Daoy (cell line): ENCODE measurements at places on chromosomes 1 and 21.

DNA sequence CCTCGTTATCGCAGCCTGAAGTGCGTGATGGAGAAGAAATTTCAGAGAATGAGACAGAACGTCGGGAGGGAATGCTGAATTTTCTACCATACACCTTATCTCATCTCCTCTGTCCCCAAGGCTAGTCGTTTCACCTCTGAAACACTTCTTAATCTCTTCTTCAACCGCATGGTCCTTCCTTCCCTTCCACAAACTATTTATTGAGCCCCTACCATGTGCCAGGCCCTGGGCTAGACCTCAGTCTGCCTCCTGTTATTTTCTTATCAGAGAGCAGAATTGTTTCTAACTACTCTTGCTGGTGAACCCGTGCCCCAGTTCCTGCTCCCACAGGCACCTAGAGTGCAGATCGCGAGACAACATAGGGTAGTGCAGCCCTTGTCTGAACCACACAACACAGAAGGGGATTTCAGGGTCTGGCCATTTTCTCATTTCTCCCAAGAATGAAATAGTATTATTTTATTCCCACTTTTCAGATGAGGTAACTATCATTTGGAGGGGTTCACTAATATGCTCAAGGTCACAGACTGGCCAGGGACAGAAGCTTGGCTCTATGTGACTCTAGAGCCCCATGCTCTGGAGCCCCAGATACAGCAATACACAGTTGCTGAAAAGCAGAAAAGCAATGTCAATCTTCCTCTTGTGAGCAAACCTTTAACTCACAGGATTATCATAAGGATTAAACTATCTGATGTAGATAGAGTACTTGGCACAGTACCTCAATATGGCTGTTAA, 598 bp upstream of the ADIPOR1 start:
- peak; percentile 9 for DNase-seq

DNA sequence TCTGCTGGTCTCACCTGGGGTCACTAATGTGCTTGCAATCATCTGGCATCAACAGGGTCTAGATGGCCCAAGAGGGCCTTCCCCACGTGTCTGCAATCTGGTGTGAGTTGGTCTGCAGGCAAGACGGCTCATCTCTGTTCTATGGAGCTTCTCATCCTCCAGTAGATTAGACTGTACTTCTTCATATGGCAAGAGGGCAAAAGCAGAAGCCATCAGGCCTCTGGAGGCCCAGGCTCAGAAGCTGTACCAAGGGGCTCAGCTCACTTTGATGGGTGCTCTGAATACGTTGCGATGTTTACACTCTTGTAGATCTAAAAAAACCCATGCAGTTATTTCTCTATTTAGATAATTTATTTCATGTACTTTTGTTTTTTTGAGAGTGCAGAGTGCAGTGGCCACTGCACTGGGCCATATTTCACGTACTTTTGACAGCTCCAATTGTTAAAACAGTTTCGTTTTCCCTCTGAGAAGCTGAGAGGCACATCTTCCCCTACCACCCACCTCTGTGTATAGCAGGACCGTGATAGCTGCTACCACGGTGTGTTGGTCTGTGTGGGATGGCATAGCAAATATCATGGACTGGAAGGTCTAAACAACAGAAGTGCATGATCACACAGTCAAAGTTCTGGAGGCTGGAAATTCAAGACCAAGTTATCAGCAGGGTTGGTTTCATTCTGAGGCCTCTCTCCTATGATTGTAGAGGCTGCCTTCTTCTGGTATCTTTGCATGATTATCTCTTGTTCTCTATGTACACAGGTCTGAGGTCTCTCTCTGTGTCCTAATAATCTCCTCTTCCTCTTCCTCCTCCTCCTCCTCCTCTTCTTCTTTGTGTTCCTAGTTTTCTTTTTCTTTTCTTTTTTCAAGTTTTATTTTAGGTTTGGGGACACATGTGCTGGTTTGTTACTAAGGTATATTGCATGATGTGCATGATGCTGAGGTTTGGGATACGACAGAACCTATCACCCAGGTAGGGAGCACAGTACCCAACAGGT, 17.0 kb downstream of the CITED4 start:
- DNase-seq, result no peak

GRCh38 chr1:97202481-97203380, 481.1 kb downstream of the PTBP2 start:
- no peak for DNase-seq

DNA sequence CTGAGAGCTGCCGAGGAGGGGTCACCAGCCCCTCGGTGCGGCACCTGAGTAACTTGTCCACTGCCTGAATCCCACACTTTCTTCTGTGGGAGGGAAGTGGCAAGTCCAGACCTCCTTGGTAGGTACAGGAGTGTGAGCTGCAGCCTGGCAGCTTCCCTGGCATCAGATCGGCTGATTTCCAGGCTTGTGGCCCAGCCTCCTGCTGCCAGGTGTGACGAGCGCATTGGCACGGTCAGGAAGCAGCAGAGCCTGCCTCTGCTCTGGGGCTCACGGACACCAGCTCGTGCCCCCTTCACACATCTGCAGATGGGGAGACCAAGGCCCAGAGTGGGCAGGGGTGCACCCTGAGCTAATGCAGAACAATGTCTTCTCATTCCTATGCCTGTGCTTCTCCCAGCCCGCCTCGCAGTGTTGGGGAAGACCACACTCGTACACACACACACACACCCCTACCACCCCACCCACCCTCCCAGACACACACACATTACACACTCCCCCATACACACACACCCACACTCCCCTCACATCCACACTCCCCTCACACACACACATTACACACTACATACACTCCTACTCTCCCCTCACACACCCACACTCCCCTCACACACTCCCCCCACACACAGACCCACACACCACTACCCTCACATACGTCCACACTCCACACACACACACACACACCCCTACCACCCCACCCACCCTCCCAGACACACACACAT, 33.1 kb upstream of the SELENON start:
- no peak for DNase-seq

DNA sequence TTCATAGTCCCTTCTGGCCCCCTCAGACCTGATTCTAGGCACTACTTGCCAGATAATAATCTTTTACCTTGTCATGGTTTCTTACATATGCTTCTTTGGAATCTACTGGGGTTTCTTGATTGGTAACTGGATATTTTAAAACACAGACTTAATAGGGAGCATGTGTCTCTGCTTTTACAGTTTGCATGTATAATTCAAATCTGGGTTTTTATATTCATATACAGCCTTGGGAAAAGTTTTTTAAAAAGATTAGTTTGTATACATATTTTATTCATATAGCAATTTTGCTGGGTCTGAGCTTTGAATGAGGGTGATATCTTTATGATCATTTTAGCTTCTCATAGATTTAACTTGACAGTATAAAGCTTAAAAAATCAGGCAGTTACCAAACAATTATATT, 21.1 kb upstream of the CD1D start:
- DNase-seq, result no peak

GRCh38 chr1:40640314-40641076, 25.0 kb downstream of the RIMS3 start:
- DNase-seq, result no peak

- no peak for DNase-seq
Observed at GRCh38 chr1:67825591-67825990, 7.7 kb downstream of the GNG12 start.

DNA sequence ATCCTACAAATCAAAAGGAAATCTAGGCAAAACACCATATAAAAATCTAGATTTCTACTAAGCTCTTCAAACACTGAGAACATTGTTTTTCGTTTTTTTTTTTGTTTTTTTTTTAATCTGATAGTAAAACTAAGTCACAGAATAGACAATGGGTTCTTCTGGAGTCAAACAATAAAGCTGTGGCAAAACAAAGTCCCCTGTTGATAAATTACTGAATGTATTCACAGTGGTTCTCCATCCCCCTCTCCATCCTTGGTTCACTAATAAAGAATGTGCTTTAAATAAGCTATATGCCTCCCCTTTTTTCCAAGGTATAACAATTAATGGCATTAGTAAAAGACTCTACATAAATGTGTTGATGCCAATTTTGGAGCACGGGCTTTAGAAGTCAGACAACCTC, 16.7 kb upstream of the ATP1B1 start:
- DNase-seq, result no peak

- DNase-seq, result no peak
Observed at GRCh38 chr1:154726896-154727753, 119.1 kb upstream of the ADAR start.
